ENCODE measurements at places on chromosomes 7 and 10. TPM values are rescaled to one million over a fixed set of nuclear protein-coding genes. Genes with fewer than 3 reads are reported as not detected.

ITPRID1 gene
- not detected for total RNA-seq

WNT8B gene
- not detected for total RNA-seq

OR2A42 gene
- total RNA-seq, result not detected

MCM10 gene
- 20.1 TPM for total RNA-seq

GIMAP4 gene
- total RNA-seq, result not detected
